ENCODE measurements at places on chromosomes 4 and X.

- no peak for DNase-seq
Measured at GRCh38 chr4:124427095-124427767, 285.3 kb downstream of the ANKRD50 start.

- DNase-seq, result no peak
Measured at GRCh38 chrX:124212622-124213021, 119.8 kb upstream of the TEX13D start.

- no peak for DNase-seq
Measured at GRCh38 chrX:9610771-9611392, 146.0 kb downstream of the TBL1X start.

DNA sequence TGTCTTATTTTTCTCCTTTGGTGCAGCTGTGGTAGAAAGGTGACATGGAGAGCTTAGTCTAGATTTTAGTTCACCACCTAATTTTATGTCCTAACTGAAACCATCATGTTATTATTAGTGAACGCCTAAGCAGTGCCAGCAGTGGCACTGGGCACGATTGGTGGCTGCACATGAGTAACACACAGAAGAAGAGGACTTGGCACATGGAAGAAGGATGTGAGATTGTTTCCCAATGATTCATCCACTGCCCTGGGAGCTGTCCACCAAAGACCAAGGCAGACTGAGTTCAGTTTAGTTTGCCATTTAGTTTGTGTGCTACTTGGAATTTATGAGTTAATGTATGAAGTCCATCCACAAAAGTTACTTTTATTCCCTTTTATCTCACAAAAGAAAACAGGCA is 68.1 kb upstream of the NAP1L5 start:
- DNase-seq, result peak; percentile 64

- no peak for DNase-seq
Measured at GRCh38 chrX:2401201-2401589, 99.6 kb downstream of the DHRSX start.

DNA sequence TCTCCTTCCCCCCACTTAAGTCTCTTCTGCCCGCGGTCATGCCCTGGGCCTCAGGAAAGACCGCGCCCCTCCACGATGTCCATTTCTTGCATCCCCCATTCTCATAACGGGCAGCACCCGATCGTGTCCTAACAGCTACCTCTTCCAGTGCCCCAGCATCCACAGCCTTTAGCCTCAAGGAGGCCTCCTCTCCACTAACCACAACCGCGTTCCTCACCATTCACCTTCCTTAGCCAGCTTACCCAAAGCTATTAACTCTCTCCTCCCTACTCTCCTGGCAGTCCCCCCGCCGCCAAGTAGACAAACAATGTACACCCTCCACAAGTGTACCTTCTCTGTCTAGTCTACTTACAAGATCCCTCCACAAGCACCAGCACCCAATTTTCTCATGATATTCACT is 58.6 kb upstream of the PAGE5 start:
- DNase-seq, result no peak

DNA sequence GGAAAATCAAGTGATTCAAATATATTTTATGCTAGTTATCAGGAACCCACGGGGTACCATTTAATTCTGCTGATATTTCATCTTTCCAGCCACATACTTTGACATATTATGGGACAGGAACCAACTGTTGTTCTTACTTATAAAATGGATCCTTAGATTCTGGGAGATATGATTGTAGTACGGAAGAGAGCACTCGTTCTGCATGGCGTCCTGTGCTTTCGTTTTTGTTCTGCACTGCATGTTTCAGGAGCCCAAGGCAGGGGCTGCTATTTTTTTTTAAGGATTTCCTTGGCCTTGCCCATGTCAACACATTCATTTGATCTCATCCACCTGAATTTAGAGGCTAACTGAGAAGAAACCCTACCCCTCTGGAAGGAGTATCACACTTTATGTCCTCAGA is 245.5 kb upstream of the TLL1 start:
- DNase-seq, result no peak

DNA sequence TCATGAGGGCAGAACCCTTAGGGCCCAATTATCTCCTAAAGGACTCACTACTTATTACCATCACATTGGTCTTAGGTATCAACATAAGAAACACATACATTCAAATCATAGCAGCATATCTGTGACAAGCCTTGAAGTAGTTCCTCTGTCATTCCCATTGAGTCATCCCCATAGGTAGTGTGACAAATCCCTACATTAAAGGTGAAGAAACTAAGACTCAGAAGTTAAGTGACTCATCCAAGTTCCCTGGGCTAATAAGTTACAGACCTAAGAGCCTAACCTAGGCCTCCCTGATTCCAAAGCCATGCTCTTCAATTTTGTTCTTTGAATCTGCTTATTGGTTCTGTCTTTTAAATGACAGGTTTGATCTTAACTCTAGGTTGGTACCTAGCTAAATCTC is 58.2 kb downstream of the CD38 start:
- no peak for DNase-seq

DNA sequence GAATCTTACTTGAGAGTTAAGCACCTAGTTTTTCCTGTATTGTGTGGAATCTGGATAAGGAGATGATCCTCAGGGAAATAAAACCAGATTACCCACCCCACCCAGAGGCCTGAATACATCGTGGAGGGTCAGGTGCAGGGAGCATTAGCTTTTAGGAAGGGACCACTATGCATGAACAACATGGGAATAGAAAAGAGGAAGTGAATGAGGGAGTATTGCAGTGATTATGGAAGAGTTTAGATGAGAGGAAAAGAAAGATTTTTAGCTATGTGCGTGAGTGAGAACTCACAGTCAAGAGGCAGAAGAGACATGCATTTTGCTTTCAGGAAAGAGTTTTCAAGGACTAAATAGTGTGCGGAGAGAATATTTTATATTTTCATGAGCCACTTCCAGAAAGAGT is 222.3 kb upstream of the S100G start:
- no peak for DNase-seq

- DNase-seq, result no peak
Measured at GRCh38 chr4:108540536-108540935, 79.8 kb upstream of the RPL34 start.

GRCh38 chrX:41090568-41091238 is 5.5 kb downstream of the USP9X start:
- no peak for DNase-seq

DNA sequence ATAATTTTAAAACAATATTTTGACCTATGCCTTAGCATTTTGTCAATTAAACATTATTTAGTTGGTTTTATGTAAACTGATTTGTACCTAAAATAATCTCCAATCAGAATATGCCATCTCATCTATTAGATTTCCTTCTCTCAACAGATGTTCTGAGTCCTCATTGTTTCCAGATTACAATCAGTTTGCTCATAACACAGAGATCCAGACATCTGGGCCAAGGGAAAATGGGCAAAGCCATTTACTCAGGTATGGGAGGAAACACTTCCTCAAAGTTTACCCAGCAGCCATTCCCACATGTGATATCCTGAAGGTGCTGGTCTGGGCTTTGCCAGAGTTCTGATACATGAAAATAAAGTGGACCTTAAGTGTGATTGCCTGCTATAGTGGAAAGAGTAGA is 217.9 kb upstream of the GPC4 start:
- no peak for DNase-seq

DNA sequence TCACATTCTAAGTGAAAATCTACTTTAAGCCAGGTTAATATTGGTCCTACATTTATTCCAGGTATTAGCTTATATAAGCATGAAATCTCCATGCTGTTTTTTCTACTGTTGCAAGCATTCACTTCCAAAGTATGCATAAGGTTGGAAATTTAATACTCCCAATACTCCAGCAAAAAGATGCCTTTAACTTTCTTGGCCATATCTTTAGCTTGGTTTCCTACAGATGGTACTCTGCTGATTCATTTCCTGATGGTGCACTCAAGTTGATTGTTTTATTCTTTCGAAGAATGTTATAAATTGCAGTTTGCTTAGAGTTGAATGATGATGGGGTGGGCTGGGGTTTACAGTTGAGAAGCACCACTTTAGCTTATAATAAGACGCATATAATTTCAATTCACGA is 330.2 kb downstream of the PTTG2 start:
- DNase-seq, result no peak

DNA sequence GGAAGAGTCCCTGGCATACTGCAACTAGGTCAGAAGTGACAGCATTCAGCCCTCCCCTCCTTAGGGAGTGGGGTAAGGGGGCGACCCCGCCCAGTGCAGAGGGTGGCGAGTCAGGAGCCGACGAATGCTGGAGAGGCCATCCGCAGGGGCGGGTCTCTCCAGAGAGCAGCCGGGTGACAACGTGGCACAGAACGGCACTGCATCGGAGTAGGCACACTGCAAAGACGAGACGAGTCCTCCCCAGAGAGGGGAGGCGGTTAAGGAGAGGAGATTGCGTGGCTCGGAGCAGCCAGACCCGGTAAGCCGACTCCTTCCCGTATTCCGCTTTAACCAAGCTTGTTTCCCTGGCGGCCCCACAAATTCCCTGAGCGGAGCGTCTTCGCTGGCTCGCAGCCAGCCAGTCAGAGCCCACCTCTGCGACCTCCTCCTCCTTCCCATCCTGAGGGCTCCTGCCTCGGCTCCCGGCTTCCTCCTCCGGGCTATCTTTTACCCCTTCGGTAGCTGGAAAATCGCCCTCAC is 54.9 kb downstream of the LINC00632 start:
- DNase-seq, result peak; percentile 33

GRCh38 chr4:77043507-77044136 is 32.2 kb downstream of the CCNI start:
- peak; percentile 57 for DNase-seq

DNA sequence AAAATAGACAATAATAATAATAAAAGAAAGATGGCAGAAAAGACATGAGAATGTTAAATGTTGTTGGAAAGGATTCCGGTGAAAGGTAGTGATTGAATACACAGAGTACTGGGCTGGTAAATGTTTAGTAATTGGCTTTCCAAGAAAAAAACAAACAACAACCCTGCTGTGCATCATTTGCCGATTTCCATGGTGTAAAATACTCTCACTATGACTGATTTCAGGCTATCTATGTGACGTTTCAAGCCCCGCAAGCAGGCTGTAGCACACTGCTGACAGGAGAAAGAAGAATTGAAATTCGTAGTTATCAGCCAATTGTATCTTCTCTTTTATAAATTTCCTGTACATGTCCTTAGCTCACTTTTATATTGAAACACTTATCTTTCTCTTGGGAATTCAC is 13.6 kb upstream of the SEPTIN6 start:
- no peak for DNase-seq

GRCh38 chr4:55941881-55942396 is 6.8 kb upstream of the CEP135 start:
- no peak for DNase-seq

DNA sequence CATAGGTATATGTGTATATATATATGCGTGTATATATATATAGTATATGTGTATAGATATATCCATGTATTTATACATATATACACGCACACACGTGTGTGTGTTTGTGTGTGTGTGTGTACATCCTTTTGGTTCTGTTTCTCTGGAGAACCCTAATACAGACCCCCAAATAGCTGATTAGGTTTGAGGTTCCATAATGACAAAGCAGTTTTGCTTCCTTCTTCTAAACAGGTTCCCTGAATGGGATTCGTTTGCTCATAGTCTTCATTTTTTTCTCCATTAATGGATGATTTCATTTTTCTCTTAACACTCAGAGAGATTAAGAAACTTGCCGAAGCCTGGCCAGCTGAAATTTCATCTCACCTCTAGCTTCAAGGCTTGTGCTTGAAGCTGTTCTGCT is 234.0 kb upstream of the BCOR start:
- no peak for DNase-seq

- no peak for DNase-seq
Measured at GRCh38 chr4:3688018-3688998, 77.9 kb upstream of the ADRA2C start.

- DNase-seq, result peak; percentile 58
Measured at GRCh38 chrX:151985955-151986354, 11.5 kb upstream of the GABRE start.

DNA sequence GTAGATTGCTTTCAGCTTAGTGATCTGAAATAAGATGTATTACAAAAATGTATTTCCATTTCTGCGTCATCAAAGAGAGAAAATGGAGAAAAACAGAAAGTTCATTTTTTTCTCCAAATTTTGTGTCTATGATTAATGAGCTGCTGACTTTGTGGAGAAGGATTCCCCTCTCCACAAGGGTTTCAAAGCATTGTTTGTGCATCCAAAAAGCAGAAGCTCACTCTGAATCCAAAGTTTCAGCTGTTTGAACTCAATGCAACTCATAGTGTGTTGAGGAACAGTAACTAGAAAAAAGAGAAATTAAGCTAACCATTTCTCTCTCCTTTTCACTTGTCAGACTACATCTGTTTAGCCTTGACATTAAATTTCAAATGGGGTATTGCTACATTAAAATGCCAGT is 62.9 kb upstream of the SLC7A11 start:
- DNase-seq, result no peak

DNA sequence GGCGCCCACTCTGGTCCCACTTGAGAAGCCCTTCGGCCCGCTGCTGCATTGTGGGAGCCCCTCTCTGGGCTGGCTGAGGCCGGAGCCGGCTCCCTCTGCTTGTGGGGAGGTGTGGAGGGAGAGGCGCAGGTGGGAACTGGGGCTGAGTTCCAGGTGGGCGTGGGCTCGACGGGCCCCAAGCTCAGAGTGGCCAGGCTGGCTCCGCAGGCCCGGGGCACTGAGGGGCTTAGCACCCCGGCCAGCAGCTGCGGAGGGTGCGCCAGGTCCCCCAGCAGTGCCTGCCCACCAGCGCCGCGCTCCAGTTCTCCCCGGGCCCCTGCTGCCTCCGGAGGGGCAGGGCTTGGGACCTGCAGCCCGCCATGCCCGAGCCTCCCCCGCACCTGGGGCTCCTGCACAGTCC is 65.2 kb upstream of the SMIM10 start:
- DNase-seq, result no peak

DNA sequence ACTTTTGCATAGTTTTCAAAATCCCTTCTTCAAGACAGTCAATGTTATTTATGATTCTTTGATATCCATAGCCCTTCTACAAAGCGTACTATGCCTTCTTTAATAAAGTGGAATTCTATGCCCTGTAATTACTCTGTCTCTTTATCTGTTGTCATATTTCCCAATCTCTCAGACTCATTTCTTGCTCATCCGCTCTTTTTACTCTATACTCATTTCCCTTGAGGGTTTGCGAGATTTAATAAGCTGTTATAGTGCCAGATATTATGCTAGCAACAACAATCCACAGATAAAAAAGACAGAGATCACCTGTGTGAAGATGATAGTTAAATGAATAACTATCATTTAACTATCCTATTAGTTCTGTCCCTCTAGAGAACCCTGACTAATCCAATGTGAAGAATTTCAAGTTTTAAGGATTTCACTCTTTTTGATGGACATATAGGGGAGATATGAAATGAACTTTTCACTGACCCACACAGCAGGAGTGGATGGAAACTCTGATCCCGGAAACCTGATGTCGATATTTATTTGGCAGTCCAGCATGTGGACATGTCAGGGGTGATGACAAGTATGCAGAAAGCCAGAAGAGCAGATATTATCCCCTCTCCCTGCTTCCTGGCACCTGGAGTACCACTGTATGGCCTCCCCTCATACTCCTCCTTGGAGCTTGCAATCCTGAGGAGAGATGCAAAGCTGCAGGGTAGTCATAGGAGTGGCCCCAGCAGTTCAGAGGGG is 49.7 kb downstream of the TMEM156 start:
- no peak for DNase-seq

GRCh38 chr4:91113130-91113706 is 986.0 kb downstream of the CCSER1 start:
- no peak for DNase-seq

- DNase-seq, result no peak
Measured at GRCh38 chrX:13090339-13091110, 46.1 kb upstream of the FAM9C start.

All from GM04504 (cell line).